NCI-H524 (cell line): ENCODE measurements at places on chromosomes 12 and 14.

DNA sequence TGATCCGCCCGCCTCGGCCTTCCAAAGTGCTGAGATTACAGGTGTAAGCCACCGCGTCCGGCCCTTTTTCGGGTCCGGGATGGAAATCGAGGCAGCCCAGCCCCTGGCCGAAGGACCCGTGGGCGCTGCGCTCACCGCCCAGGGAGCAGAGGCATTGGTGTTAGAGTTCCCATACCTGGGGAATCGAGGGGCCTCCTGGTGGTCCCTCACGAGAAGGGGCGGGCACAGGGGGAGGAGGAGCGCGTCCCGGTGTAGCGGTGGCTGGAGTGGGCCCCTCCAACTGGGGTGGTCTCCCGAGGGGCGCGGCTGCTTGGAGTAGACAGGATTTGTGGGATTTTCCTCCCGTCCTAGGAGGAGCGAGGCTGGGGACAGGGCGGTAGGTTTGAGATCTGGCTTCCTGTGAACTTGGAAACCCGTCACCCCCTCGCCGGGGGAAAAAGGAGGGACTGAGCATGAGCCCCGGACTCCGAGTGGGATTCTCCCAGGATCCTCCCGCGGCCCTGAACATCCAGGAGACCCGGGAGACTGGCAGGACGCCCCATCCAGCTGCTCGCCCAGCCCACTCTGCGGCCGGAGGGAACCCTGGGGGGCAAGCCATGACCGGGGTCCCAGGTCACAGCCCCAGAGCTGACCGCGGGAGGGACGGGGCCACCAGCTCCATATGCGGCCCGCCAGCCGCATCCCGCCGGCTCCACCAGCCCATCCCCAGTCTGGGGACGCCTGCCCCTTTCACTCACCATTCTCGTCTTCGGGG is 70.9 kb downstream of the ASCL4 start:
- no peak for DNase-seq

- no peak for DNase-seq
These were observed 483.3 kb downstream of the VRK1 start for GRCh38 chr14:97280526-97280925.

GRCh38 chr12:53613821-53614220 is 12.4 kb downstream of the ATF7 start:
- DNase-seq, result no peak

GRCh38 chr14:79802093-79802492 is 409.2 kb downstream of the DIO2 start:
- no peak for DNase-seq

GRCh38 chr14:69573831-69574262 is 824 bp downstream of the CCDC177 start:
- peak; percentile 97 for DNase-seq

- no peak for DNase-seq
These were observed 10.7 kb downstream of the UBE3B start for GRCh38 chr12:109488051-109488665.

- no peak for DNase-seq
These were observed 12.6 kb downstream of the NOPCHAP1 start for GRCh38 chr12:104998423-104999346.

- peak; percentile 61 for DNase-seq
These were observed 466 bp downstream of the SAV1 start for GRCh38 chr14:50667684-50667995.

DNA sequence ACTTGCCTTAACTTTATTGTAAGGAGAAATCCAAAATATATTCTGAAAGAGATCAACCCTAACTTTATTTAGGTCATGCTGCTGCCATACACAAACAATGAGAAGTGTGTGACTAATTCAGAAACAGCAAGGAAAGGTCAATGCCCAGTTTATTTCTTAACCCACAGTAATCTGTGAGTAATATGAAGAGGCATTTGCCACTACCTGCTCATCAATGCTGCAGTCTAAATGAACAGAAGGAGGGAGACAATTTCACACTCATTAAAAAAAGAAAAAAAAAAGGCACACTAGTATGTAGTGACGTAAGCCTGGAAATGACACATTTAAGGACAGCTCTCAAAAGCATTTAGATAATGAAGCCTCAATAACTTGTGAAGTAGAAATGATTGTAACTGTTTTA is 90.5 kb upstream of the FOXN3 start:
- DNase-seq, result peak; percentile 15

DNA sequence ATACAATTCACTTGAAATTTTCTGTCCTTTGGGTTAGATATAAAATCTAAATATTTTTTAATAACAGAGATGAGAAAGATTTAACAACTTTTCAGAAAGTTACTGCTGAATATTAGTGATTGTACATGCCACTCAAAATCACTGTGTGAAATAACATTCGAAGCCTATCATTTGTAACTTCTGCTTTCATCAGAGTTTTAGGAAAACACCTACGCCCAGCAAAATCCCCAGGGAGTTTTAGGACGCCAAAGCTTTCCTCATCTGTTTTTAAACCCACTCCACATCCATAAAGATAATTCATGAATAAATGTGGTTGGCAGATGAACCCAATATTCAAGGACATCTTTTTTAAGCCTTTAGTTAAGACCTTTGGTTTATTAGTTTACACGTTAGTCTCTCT is 23.9 kb downstream of the TC2N start:
- no peak for DNase-seq

DNA sequence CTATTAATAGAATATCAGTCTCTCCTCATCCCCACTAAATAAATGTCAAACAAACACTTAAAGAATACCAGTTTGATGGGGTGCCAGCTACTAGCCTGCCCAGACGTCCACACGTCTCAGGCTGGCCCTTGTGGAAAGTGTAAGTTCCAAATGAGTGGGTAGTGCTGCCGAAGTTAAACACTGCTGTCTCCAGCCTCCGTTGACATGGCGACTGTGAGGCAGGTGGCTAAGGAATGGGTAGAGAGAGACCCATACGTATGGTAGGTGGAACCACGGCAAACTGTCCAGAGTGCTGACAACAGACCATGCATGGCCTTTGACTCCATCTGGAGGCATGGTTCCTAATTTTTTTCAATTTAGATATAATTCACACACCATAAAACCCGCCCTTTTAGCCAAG is 37.9 kb downstream of the PITPNM2 start:
- no peak for DNase-seq

DNA sequence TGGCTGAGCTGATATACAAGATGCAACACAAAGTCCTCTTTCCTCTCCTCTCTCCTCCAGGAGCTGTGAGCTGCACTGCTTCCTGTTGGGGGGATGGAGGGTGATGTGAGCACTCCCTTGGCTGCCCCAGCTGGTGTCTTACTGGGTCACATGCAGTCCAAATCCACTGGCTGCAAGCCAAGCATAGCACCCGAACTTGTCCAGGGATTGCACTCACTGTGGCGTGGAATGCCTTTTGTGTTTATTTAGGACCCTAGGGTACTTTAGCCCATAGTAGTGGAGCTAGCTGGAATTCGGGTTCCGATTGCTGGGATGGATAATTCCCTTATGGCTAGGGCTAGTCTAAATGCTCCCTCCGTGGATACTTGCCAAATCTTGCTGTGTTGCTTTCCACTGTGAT is 424.9 kb upstream of the SYT1 start:
- DNase-seq, result no peak

DNA sequence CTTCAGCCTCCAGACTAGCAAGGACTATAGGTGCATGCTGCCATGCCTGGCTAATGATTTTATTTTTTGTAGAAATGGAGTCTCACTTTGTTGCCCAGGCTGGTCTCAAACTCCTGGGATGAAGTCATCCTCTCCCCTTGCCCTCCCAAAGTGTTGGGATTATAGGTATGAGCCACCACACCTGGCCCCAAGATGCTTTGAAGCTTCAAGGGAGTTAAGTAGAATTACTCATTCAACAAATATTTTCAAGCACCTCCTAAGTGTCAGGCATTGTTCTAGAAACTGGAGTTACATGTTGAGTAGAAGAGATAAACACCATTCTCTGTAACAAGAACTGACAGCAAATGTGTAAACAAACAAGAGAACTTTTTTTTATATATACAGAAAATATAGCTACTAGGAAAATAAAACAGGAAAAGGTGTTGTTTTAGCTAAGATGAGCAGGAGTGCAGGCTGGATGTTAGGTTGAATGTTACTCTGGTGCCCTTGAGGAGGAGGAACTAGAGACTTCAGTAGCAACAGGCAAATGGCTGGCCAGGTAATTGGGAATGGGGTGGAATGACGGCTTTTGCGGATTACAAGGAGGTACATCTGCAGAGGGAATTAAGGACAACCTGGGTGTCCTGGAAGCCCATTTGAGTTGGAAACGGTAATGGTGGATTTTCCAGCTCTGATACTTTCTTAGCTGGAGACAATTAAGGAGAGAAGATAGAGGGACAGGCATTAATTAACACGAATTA is 32.0 kb upstream of the CFAP54 start:
- DNase-seq, result no peak

DNA sequence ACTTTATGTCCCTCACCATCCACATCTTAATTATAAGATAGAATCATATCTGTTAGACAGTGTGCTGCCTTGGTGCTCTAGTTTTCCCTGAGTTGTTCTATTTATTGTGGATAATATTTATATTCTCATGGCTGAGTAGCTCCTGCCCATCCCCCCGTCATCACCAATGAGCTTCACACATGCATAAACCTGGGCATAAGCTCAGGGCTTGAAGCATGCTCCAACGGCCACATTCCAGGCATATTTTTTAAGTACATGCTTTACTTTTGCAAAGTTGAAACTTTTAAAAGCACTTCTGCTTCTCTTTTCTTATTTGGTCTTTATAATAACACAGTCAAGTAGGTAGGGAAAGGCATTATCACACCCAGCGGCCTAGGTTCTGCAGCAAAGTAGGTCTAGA is 3.4 kb upstream of the FBXO34 start:
- DNase-seq, result no peak

DNA sequence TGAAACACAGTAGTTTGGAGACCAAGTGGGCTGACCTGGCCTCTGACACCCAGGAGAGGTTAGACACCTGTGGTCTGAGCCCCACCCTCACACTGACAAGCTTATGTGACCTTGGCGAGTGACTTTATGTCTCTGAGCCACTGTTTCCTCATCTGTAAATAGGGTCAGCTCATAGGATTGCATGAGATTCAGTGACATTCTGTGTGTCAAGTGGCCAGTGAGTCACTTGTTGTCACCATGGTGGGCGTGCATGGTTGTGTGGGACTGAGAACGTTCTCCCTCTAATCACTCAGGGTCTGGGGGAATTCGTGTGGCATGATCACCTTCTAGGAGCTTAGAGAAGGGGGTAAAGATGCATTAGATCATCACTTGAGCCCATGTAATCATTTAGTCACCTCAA is 146.4 kb downstream of the PHETA1 start:
- DNase-seq, result no peak

- peak; percentile 64 for DNase-seq
These were observed 1.8 kb upstream of the RHOF start for GRCh38 chr12:121795034-121795968.

GRCh38 chr14:100109594-100109955 is 44.4 kb downstream of the EVL start:
- no peak for DNase-seq

GRCh38 chr14:61177279-61178225 is 103.6 kb downstream of the TMEM30B start:
- DNase-seq, result no peak

- no peak for DNase-seq
These were observed 516.2 kb downstream of the SLC16A7 start for GRCh38 chr12:60112063-60112462.

DNA sequence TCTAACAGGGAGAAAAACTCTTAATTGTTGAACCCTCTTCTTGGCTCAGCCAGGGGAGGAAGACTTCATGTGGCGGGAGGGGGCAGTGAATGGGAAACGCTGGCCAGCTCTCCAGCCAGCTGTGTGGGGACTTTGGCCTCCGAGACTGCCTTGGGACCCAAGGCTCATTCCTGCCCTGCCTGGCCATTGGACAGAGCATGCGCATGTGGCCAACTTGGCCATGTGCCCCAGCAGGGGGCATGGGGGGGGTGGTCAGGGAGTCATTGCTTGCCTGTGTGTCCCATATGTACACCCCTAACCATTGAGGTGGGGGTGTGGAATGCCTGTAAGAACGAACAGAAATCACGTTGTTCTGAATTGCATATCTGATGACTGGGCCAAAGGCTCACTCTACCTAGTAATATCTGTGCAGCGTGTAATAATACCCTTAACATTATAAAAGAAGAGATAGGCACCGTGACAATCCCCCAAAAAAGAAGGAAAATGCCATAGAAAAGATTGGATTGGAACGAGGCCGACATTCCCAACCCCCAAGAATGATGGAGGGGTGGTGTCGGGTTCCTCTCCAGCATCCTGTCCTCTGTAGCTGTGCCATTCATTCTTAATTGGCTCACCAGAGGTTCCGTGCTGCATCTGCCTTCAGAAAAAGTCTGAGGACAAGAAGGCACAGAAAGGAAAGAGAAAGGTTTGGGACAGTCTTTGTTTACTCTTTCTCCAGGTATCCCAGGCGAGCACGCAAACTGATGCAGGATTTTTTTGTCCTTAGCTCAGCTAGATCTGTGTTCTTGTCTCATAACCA is 3.5 kb upstream of the FAR2 start:
- no peak for DNase-seq

DNA sequence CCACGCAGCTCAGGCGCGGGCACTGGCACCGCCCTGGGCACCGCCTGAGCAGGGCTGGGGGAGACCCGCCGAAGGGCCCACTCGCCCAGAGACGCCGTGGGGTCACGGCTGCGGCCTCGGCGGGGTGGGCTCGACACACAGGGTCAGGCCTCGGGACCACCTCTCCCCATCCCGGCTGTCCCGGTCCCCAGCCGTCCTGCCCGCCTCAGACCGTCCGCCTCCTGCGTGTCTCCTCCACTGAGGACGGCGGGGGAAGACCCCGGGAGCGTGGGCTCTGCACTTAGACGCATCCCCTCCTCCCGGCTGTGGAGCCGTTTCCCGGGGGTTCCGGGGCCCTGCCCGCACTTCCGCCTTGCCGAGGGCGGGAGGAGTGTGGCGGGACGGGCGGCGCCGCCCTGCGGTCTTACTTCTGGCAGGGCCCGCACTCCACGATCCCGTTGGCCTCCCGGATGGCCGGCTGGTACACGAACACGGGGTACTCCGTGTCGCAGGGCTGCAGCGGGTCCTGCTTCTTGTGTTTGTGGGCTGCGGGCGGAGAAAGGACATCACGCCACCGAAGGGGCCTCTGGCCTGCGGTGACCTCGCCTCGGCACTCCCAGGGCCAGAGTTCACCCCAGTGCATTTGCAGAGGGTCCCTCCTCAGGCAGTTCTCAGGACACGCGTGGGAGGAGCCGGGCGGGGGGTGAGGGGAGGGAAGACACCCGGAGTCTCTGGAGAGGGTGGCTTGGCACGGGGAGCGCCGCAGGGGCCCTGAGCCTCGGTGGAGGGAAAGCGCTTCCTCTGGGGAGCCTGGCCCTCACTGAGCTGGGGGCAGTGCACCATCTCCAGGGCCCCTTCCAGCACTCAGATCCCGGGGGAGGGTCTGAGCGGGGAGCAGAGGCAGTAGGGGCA is 23.1 kb upstream of the LRTM2 start:
- DNase-seq, result no peak

GRCh38 chr12:19432309-19433170 is 6.8 kb upstream of the AEBP2 start:
- no peak for DNase-seq

- DNase-seq, result no peak
These were observed at the start of gene FKBP11 for GRCh38 chr12:48925304-48926011. FKBP11 (minus strand) TSS chr12:48925492; CDS start chr12:48925428, 64 bp downstream.

- DNase-seq, result no peak
These were observed 93.7 kb downstream of the B4GALNT3 start for GRCh38 chr12:553216-554000.

GRCh38 chr12:42162965-42163364 is 18.3 kb upstream of the GXYLT1 start:
- no peak for DNase-seq

GRCh38 chr14:99632410-99633035 is 12.4 kb upstream of the HHIPL1 start:
- no peak for DNase-seq
